ENCODE measurements at places on chromosomes 2 and 18.

GRCh38 chr2:72803626-72804320 lies 22.1 kb downstream of the EXOC6B start:
- no peak for DNase-seq

- DNase-seq: no peak
These were observed 38.2 kb upstream of the MAL start for GRCh38 chr2:94987074-94988020.

DNA sequence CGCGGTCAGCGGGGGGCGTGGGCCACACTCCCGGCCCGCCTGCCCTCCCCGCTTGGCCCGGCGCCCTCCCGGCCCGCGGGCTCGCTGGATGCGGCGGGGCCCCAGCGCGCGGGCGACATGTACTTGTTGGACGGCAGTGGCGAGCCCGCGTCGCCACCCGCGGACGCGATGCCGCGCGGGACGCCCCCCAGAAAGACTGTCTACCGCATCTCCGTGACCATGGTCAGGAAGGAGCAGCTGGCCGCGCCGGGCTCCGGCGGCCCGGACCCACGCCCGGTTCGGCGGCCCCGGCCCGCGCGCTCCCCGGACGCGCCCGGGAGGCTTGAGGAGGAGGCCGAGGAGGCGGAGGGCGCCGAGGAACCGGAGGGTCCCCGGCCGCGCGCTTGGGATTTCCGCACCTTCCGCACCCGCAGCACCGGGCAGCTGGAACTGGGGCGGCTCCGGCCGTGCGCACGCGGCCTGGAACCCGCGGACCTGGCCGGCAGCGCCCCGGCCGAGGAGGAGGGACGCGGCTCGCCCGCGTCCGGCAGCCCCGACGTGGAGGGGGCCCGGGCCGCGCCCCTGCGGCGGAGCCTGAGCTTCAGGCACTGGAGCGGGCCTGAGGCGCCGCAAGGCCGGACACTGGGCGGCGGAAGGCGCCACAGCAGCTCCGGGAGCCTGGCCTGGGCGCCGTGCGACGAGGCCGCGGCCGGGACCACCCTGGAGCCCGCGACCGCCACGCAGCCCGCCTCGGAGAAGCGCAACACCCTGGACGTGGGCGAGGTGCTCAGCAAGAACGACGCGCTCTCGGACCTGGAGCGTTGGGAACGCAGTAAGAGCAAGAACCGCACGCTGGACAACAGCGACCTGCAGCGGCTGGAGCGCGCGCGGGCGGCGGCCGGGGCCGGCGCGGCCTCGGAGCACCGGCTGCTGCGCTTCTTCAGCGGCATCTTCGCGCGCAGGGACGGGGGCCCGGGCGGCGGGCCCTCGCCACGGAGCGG lies 176.4 kb downstream of the AGAP1 start:
- DNase-seq: no peak

DNA sequence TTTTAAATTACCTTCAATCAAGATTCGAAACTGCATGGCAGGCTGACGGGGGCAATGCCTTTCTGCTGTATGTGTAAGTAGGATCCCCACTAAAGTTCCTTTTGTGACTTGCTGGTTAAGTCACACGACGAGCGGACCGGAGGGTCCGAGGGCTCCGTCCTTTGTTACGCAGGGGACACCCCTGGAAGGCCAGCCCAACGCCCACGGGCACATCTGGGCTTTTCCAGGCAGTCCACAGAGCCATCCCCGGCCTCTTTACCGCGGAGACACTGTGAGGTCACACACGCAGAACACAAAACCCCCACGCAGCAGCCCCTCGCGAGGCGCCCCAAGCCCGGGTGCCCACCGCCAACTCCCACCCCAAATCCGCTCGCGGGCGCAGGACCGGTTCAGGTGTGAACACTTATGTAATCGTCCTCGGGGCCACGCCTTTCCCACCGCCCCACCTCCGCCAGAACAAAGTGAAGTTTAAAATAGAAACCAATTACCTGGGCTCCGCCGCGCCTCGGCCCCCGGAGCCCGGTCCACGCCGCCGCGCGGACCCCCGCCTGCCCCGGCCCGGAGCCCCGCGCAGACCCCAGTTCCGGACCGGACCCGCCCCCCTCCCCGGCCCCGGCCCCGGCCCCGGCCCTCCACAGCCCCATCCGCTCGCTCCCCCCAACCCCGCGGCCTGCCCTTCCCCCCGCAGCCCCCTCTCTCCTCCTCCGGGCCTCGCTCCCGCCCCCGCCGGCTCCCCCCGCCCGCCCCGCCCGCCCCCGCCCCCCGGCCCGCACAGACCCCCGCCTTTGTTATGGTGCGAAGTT lies 4.2 kb downstream of the ZNF516 start:
- DNase-seq: peak; percentile 55

All from central memory CD4-positive, alpha-beta T cell (primary cell).